CD4-positive, alpha-beta T cell treated with Interleukin-10 for 1 hour (primary cell): ENCODE measurements at places on chromosomes 12 and 14.

DNA sequence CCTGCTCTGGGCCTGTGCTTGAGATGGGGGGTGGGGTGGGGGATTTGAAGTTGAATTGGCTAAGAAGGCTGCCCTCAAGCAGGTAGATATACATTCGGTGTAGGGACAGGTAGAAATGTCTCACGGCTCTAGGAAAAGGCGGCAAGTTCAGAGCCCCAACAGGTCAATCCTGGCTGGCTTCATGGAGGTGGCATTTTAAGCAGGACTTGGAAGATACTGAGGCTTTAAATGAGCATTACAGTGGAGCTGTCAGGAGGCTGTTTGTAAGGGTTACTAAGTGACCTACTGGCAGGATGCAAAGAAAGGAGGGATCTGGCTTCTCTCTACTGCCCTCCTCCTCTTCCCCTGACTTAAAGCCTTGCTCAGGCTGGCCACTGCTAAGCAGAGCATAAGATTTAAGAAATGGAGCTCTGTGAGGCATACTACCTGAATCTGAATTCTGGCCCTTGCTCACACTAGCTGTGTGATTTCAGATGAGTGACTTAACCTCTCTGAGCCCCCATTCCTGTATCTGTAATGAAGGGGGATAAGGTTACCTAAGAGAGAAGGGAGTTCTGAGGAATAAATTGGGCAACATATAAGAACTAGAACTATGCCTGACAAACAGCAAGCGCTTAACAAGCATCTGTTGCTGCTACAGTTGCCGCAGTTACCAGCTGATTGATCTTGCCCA, 61.6 kb downstream of the SLC24A4 start:
- no peak for DNase-seq

- no peak for DNase-seq
Measured at GRCh38 chr12:1834186-1834925, 14.0 kb downstream of the LRTM2 start.

DNA sequence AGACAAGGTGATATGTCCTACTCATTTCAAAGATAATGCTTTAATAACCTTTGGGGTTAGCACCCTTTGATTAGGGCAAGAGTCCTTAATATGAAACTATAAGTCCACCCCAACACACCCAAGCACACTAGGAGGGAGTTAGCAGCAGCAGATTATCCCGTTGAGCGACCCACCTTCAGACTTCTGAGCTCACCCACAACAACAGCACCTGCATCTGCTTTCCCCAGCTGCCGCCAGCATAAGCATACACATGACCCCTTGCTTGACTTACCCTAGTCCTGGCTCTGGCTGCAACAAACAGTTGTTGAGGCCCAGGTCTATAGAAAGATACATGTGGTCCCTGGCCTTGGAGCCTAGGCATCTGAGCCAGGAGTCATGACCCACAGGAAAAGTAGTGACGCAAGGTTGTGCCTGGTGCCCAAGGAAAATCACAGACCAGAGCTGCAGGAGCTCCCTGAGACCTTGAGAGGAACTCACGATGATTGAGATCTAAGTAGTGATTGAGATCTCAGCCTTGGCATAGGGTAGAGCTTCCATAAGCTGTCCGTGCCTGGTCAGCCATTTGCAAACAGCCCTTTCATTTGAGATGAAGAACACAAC, 19.0 kb downstream of the ZDHHC22 start:
- DNase-seq = no peak

GRCh38 chr12:41663598-41664265, 475.6 kb downstream of the PDZRN4 start:
- no peak for DNase-seq

DNA sequence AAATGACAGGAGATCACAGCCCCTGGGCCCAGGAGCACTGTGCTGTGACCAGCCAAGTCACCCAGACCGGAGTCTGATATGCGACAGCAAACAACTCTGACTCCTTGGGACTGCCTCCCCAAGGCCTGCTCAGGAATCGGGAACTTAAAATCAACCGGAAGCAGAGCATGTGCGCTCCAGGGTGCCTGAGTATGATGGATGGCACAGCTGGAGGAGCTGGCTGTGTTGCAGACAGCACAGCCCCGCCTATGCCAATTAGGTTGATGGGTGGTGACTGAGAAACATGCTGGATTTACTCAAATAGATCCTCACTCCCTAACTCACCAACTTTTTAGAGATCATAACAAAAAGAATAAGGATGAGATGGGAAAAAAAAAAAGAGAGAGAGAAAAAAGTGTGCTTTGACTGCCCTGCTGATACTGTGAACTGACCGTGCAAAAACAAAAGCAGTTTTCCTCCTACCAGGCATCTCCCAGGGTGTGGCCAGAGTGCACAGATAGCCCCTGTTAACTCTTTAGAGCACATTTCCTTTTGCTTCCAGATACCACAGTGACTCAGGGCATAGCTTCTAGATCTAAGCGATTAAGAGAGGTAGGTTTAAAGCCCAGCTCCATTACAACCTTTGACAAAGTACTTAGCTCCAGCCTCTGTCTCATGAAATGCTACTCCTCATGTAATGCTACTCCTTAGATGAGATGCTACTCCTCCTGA, 27.4 kb upstream of the STON2 start:
- DNase-seq = no peak

DNA sequence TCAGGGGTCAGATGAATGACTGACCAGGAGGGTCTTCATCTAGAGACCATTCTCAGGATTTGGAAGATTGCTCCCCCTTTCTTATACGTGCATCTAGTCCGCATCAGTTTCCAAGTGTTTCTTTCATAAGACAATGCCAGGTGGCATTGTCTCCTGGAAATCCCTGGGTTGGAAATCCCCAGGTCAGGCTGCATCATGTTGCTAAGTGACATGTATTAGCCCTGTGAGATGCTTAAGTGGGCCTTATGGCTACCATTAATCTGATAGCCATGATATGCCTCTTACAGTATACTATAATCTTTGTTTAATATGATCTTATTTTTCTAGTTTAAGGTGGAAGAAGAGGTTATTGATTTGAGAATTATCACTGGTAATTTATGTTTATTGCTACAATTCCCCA, 92.8 kb downstream of the DIO3 start:
- no peak for DNase-seq
